ENCODE measurements at places on chromosomes 16 and 17.
A peak's percentile ranks its signal among the peaks of the same experiment; 100 is the strongest.

- DNase-seq, result no peak
Observed at GRCh38 chr17:45262516-45263476, 902 bp upstream of the SPATA32 start.

- DNase-seq, result no peak
Observed at GRCh38 chr17:76725580-76726230, 701 bp downstream of the JMJD6 start.

DNA sequence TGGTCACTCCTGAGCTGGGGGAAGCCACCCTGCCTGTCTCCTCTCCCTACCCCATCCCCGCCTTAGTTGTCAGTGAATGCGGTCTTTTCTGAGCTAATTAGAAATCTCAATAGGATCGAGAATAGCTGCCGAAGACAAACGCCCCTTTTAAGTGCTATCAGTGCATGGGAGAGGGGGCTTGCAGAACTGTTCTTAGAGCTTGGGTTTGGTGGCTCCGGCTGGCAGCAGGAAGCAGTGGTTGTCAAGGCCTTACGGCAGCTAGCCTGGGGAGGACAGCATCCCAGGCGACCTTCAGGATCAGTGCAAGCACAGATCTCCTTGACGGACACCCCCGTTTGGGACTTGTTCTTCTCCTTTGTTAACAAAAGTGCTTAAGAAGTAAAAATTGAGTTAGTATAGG lies 195.1 kb downstream of the CCDC182 start:
- DNase-seq, result peak; percentile 75

- peak; percentile 27 for DNase-seq
Observed at GRCh38 chr17:69501591-69502468, 87.3 kb downstream of the MAP2K6 start.

GRCh38 chr17:37505333-37505732 lies 15.6 kb downstream of the DUSP14 start:
- no peak for DNase-seq

- no peak for DNase-seq
Observed at GRCh38 chr17:58195518-58196123, 3.1 kb downstream of the EPX start.

DNA sequence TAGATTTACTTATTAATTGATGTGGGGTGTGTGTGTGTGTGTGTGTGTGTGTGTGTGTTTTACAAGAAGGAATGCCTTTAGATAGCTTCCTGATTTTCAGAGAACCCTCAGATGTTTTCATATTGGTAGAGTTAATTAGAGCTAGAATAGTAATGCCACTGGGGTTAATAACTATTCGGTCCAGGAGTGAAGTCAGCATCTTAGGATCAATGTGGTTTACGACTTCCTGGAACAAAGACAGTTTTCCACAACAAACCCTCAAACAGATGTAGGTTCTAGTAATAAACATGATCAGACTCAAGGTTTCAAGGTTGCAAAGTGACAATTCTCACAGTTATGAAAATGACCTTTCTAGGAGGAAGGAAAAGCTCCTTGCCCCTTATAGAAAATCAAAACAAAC lies 12.2 kb upstream of the SLC52A1 start:
- no peak for DNase-seq

DNA sequence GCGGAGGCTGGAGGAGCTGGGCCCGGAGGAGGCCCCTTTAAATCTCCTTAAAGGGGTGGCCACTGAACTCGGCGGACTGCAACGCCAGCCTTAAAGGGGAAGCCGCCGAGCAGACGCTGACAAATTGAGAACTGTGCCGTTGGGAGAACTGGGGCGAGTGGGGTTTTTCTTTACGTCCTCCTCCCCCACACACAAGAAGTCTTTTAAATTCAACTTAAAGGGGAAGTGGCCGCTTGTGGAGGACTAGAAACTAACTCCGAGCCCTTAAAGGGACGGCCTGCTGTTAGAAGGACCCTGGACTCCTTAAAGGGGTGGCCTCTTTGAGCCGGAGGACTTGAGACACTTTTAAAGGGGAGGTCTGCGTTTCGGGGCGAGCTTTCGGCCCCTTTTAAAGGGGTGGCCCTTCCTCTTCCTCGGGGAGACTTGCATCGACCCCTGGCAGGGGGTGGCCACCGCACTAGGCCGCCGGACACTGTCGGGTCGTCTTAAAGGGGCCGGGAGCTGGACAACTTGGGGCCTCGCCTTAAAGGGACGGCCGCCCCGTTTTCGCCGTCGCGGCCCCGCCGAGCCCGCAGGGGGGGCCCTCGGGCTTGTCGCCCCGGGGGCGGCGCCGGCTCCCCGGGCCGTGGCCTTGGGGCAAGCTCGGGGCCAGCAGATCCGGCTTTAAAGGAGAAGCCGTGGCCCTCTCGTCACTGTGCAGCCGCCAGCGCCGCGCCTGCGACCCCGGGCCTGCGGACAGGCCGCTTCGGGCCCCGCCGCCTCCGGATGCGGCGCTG lies 688 bp downstream of the FBRS start:
- peak; percentile 94 for DNase-seq

DNA sequence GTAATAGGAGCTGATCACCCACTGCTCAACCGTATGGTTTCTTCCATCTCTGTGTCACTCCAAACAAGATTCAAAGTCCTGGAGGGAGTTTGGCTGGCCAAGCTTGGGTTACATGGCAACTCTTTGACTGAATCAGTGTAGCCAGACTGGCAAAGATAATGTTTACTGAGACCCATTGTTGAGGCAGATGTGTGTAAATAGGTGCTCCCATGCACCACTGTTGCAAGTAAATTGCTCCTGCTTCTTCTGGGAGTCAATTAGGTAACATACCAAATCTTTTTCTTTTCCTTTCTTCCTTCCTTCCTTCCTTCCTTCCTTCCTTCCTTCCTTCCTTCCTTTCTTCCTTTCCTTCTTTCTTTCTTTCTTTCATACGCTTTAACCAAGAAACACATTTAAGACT lies 86.3 kb upstream of the DHX40 start:
- DNase-seq, result no peak

GRCh38 chr16:8853150-8853549 lies 15.7 kb downstream of the CARHSP1 start:
- DNase-seq, result no peak

- DNase-seq, result no peak
Observed at GRCh38 chr17:63682441-63682840, 17.5 kb downstream of the LIMD2 start.

DNA sequence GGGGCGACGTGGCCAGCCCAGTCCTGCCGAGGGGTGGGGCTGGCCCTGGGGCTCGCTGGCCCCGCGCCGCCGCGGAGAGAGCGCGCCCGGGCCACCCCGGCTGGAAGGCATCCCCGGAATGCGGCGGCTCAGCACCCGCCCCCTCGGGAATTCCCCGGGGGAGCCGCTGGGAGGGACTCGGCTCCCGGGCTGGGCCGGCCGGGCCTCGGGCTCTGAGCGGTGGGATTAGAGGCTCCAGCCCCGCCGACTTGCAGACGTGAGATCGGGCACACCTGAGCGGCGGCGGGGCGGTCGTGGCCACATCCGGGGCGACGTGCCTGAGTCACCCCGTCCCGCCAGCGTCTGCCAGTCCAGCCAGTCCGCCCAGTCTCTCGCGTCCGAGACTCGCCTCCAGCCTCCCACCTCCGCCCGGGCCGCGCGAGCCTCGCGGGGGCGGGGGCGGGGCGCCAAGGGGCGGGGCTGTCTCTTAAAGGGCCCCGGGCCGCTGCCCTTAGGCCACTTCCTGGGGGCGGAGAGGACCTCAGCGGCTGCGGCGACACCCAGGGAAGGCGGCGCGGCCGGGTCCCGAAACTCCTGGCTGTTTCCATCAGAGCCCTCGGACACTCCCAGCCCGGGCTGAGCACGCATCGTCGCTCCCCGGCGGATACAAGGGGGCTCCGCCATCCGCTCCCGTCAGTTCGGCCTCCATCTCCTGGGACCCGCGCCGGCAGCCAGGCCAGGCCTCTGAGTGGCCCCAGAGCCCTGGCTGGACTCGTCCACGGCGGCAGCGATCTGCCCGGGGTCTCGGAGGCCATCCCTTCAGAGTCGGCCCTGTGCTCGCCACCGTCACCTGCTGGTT lies at the start of gene KCTD11:
KCTD11 (plus strand) TSS at position 498 of the 838 bp plus-strand sequence.
- DNase-seq, result peak; percentile 96

DNA sequence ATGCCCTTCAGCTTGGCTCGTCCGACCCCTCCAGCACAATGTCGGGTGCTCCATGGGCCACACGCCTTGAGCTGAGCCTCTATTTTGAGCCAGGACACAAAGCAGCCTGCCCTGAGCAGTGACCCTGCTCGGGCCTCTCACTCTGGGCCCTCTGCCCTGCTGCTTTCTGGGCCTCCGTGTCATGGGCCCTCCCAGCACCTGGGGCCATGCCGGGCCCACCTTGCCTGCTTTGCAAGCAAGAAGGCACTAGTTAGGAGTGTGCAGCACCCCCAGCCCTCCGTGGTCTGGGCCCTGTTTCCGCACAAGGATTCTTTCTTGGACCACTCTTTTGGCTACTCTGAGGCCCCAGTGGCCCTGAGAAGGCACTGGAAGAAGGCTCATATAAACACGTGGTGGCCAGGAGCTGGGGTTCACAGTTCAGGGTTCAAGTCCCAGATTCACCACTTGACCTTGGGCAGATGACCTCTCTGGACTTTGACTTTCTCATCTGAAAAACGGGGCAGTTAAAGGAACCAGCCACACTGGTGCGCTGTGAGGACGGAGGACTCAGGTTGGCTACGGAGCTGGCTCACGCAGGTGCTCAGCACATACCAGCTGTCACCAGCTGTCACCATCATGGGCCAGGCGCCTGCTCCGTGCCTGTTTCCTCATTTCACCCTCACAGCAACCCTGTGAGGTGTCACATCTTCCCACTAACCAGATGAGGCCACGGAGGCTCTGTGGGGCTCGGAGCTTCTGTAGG lies 166.0 kb upstream of the GSE1 start:
- DNase-seq, result no peak

DNA sequence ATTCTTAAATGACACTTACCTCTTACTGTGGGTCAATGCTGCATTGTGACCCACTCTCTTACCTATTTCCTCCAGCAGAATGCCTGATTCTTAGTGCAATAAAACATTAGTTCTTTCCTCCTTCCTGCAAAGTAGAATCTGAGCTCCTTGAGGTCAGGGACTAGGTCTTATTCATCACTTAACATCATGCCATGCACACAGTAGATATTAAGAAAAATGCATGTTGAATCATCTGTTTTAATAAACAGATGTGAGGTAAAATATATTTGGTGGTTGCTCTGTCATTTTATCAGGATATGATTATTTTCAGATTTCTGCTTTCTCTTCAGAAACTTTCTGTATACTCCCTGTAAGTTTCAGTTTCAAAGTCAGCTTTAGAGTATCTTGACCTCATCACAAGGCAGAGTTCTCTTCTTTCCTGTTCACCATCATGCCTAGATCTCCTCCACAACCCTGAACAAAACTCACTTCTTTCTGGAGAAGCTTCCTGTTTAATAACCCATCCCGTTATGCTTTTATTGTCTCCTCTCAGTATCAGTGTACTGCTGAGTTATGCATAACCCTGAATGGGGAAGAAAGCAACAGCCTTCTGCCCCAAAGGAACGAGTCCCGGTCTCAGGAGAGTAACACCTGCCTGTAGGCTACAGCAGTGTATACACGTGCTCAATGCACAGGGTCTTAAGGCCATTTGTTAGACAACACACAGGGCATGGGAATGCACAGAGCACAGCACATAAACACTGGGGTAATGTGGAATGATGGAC lies 30.3 kb upstream of the SUPT4H1 start:
- DNase-seq, result no peak

DNA sequence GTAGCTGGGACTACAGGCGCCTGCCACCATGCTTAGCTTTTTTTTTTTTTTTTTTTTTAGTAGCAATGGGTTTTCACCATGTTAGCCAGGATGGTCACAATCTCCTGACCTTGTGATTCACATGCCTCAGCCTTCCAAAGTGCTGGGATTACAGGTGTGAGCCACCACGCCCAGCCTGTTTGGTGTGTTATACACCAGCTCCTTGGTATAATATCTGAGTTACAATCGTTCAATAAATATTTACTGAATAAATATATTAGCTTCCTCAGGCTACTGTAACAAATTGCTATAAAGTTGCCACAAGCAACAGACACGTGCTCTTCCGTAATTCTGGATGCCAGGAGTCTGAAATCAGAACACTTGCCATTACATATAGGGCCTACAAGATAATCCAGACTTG lies 13.6 kb upstream of the FAM20A start:
- no peak for DNase-seq

GRCh38 chr17:40848583-40849235 lies 18.3 kb downstream of the KRT12 start:
- no peak for DNase-seq

DNA sequence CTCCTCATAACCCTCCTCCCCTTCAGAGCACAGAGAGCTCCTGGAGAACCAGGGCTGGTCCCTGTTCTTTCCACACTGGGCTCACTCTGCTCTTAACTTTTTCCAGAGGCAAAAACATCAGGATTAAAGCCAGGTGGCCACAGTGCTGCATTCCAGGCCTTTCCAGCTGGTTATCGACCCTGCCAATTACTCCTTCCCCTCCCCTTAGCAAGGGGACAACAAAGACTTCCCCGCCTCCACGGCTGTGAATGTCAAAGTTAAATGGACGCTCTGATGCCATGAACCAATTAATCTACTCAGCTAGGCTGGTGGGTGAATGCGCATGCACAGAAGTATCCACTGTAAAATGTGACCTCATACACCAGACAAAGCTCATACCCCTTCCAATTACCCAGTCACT lies 23.1 kb downstream of the ACLY start:
- no peak for DNase-seq

- no peak for DNase-seq
Observed at GRCh38 chr17:27216836-27217235, 77.1 kb upstream of the WSB1 start.

DNA sequence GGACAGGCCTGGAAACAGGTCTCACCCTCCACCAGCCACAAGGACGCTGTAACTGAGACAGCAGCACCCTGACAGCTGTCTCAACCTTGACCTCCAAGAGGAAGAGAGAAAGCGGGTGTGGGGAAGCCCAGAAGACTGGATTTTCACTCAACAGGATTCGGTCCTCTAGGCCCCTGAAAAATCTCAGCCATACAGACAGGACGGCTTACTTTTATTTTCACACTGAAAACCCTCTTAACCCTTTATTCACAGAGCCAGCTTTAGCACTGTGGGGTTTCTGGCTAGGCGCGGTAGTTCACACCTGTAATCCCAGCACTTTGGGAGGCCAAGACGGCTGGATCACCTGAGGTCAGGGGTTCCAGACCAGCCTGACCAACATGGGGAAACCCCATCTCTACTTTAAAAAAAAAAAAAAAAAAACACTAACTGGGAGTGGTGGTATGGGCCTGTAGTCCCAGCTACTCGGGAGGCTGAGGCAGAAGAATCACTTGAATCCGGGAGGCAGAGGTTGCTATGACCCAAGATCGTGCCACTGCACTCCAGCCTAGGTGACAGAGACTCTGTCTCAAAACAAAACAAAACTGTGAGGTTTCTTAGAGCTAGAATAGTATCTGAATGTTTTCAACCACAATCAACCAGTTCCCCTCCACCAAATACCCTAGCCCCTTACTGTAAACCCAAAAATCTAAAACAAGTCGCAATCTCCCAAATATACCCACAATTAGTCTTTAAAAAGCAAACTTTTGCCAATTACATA lies 5.3 kb downstream of the ANKRD11 start:
- no peak for DNase-seq

GRCh38 chr16:83538707-83539106 lies 269.1 kb upstream of the HSBP1 start:
- no peak for DNase-seq

Measured in neural progenitor cell (in vitro differentiated cells).